Hypothalamus (tissue), 51 donors: ENCODE measurements at places on chromosomes 16 and 17.

- DNase-seq: no peak
Observed at GRCh38 chr16:85398688-85399582, 214.2 kb upstream of the GSE1 start.

- no peak for DNase-seq
Observed at GRCh38 chr16:81987706-81988105, 23.6 kb downstream of the SDR42E1 start.

DNA sequence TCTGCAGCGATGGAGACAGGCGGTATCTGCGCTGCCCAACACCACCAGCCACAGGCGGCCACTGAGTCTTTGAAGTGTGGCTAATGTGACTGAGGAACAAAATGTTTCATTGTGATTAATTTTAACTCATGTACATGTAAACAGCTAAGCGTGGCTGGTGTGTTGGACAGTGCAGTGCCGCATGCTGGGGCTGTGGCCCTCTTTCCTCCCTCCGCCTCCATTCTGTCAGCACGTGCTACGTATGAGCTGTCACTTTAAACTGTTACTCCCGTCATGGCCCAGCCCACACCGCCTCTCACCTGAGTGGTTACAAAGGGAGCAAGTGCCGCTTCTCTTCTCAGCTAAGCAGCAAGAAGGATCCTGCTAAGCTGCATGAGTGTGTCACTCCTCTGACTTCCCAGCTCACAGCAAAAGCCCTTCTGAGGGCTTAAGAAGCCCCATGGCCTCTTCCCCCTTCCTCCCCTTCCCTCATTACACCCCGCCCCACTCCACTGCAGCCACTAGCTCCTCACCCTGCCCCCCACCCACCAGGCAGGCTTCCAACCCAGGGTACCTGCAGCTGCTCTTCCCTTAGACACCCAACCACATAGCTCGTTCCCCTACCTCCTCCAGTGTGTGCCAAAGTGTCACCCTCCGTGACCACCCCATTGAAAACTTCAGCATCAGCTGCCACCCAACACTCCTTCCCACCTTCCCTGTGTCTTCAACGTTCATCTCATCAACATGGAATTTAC, 15.0 kb downstream of the HASPIN start:
- no peak for DNase-seq

- DNase-seq: no peak
Observed at GRCh38 chr16:25916037-25916436, 224.3 kb downstream of the HS3ST4 start.

GRCh38 chr16:14181371-14182050, 110.4 kb downstream of the MRTFB start:
- DNase-seq: no peak

- no peak for DNase-seq
Observed at GRCh38 chr16:12754824-12755543, 48.7 kb downstream of the CPPED1 start.

GRCh38 chr16:3369073-3369472, 13.4 kb downstream of the OR2C1 start:
- DNase-seq: no peak

- no peak for DNase-seq
Observed at GRCh38 chr17:64022611-64023063, 2.2 kb upstream of the ICAM2 start.

DNA sequence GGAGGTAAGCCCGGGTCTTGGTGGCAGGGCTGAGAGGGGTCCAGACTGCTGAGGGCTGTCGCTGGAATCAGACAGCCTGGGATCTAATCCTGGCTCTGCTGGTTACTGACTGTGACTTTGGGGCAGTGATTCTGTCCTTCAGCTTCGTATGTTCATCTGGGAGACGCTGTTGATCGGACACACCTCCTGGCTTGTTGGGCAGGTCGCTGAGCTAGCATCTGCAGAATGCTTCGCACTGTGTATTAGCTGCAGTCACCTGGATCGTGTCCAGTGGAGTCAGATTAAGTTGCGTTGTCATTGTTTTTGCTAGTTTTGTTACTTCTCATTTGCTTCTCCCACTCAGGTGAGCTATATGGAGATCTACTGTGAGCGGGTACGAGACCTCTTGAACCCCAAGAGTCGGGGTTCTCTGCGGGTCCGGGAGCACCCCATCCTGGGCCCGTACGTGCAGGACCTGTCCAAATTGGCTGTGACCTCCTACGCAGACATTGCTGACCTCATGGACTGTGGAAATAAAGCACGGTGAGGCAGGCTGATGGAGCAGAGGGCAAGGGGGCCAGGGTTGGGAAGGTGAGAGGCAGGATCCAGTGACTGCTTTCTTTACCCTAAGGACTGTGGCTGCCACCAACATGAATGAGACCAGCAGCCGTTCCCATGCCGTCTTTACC, 4.5 kb downstream of the KIF1C start:
- DNase-seq: no peak

GRCh38 chr17:70037498-70037897, 37.5 kb upstream of the KCNJ16 start:
- no peak for DNase-seq

DNA sequence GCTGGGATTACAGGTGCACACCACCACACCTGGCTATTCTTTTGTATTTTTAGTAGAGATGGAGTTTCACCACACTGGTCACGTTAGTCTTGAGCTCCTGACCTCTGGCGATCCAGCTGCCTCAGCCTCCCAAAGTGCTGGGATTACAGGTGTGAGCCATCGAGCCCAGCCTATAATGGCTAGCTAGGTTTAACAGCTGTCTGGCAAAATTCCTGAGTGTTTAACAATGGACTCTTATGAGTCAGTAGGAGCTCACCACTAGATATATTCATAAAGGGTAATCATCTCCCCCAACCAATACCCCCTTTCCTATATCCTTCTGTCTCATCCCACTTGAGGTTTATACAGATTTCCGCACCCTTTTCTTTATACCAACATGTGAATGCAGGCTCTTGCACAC, 91.5 kb upstream of the CDH13 start:
- no peak for DNase-seq

DNA sequence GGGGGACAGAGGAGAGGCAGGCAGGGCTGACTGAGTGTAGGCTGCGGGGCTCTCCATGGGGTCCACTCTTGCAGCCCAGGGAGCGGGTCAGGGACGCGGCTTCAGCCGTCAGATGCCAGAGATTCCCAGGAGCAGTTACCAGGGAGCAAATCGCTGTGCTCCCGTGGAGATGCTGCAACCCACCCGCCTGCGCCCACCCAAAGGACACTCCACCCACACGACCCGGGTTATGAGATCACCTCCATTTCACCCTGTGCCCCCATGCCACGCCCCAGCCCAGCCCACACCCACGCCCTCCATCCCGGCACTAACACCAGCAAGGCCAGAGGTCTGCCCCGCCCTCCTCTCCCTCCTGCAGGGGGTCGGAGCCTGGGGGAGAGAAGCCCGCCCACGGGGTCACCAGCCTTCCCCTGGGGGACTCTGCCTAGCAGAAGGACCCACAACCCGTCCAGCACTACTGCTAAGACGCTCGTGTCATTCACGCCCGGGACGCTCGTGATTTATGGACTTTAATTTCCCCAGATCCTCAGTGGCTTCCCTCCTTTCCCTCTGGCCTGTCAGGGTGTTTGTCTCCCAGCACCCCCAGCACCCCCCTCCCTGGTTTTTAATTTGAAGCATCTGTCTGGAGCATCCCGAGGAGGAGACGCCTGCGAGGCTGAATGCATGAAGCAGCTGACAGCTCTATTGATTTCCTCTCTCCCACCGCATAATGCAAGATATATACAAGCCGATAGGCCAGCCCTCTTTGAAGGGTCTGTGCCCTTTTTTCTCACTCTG, 6.7 kb upstream of the RPL38 start:
- DNase-seq: no peak

- DNase-seq: no peak
Observed at GRCh38 chr17:49899191-49899485, 51.3 kb upstream of the TAC4 start.

- no peak for DNase-seq
Observed at GRCh38 chr17:1597861-1598342, 30.7 kb downstream of the SLC43A2 start.

- peak; percentile 45 for DNase-seq
Observed at GRCh38 chr17:50087246-50087911, 7.8 kb upstream of the PDK2 start.

- DNase-seq: no peak
Observed at GRCh38 chr17:54770836-54771235, 129.8 kb upstream of the TOM1L1 start.

DNA sequence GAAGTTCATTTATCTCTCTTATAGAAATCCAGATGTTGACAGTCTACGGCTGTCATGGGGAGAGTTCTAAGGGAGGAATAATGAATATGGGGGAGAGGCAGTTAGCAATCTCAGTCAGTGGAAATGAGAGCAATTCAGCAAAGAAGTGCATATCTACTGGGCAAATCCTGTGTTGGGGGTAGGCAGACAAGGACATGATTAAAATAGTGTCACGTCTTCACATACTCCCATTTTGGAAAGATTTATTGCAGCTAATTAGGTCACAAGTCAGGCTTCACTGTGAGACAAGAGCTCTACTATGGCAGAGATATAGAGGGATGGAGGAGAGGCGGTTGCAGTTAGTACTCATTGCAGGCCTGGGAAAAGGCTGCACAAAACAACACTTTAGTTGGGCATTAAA, 29.8 kb downstream of the LRRC36 start:
- no peak for DNase-seq

DNA sequence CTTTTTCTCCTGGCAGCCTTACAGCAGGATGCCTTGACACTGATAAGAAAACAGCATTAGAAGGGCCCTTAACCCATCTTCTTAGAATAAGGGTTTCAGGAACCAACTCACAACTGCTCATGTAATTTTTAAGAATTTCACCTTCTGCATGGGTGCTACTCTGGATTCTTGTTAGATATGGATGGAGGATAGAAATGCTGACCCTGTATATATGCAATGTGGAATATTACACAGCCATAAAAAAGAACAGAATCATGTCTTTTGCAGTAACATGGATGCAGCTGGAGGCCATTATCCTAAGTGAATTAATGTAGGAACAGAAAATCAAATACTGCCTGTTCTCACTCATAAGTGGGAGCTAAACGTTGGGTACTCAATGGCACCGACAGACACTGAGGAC, 423.5 kb downstream of the CA10 start:
- no peak for DNase-seq

DNA sequence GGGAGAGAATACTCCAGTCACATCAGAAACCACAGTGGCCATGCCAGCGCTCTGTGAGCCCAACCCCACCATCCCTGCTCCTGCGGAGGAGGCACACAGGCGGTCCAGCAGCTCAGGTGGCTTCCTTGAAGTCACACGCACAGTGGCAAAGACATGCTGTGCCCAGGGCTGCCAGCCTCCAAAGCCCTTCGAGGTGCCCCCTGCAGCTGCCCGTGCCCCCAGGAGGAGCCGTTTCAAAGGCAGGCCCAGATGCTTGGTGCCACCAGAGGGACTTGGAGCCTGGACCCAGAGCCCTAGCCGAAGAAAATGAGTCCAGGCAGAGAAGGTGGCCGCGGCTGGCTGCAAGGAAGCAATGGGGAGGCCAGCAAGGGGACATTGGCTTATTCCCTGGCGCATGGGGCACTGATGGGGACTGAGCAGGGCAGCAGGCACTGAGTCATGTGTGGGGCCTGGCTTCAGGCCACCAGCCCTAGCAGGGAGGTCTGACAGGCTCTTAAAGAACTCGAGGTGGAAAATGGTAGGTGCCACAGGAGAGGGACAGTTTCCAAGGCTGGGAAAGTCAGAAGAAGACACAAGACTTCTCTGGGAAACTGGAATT, 17.2 kb upstream of the CACNG1 start:
- no peak for DNase-seq

- DNase-seq: peak; percentile 31
Observed at GRCh38 chr17:64441772-64442540, 7.0 kb upstream of the MILR1 start.

DNA sequence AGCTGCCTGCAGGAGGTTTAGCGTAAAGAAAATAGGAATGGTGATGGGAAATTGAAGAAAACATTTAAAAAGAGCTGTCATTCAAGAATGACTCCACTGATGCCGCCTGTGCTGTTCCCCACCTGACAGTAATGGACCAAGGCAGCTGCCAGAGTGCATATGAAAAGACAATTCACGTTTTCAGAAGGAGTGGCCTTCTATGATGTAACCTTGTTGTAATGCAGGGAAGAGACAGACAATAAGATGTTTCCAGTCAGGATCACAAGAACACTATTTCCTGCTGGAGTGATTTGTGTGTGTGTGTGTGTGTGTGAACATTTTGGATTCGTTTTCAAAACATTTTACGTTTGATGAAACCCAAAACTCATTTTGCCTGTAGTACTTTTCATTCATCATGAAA, 203.7 kb downstream of the LGALS9B start:
- DNase-seq: no peak

DNA sequence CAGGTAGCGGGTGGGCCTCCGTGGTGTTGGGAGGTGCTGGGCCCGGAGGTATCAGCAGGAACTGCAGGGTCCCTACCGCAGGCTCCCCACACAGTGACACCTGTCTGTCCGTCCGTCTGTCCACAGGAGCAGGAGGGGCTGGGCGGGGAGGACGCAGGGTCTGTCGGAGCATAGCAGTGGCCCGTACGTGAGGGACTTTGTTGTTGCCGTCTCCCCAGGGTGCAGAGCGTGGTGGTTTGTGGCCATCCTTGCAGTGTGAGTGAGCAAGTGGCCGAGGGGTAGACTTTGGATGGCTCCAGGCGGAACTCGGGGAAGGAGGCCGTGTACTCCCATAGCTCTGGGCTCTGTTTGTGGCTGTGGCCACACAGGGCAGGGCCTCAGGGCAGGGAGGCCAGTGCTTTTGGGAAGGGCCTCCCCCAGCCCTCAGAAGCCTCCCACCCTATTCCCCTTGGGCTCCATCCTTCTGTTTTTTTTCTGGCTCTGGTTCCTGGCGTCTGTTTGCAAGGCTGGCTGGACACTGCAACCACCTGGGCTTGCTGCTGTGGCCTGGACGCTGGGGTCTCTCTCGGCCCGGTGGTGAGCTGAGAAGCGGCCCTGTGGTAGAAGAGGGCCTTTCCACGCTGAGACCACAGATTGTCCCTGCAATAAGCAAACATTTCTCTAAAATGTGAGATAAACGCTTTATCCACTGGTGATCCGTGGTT, 41.0 kb upstream of the ZNF750 start:
- no peak for DNase-seq

DNA sequence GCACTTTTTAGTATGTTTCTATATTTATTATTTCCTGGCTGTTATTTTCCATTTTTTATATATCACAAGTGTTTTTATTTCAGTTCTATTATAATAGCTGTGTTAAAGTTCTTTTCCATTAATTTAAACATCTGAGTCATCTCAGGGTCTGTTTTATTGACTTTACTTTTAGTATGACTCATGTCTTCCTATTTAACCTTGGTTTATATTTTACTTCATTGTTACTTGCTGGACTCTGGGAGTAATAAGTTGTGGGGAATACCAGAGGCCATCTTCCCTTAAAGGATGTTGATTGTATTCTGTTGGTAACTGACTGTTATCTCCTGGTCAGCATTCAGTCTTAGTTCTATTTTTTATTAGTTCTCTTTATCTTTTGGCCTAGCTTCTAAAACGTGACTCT, 1508.2 kb downstream of the CDH11 start:
- no peak for DNase-seq

- no peak for DNase-seq
Observed at GRCh38 chr17:21276264-21276588, 8.3 kb upstream of the MAP2K3 start.

DNA sequence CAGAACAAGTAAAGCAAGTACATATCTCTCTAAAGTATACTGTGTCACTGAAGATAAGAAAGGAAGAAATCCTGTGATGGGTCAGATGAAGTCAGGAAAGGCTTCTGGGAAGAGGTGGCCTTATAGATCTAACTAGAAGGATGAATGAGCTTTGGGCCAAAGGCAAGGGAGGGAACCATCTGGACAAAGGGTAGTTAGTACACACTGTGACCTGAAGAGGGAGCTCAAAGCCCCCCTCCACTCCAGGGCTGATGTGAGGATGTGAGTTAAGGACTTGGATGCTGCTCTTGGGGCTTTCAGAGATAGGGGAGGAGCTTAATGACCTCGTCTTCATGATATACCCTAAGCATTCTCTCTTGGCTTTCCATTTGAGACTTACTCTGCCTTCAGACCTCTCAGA, 185.3 kb upstream of the CACNG3 start:
- DNase-seq: no peak
